ENCODE measurements at places on chromosomes 3 and 15.

- DNase-seq = no peak
Measured at GRCh38 chr15:73303636-73304035, 65.1 kb downstream of the HCN4 start.

- DNase-seq = no peak
Measured at GRCh38 chr3:50319894-50320625, 2.5 kb downstream of the HYAL2 start.

DNA sequence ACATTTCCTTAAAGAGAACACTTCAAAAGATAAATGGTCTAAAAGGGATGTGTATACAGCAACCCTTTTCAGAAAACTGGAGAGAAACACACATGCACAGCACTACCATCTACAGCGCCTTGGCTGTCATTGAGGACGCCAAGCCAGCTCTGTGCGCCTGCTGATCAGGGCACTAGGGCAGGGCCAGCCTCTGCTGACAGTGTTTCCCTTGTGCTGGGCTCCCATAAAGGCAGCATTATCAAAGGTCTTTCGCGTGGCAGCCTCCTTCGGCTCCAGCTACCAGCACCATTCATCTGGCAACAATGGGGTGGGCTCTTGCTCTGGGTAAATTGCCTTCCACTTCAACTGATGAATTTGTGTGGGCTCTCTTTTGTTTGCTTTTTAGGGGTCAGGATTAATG, 53.4 kb downstream of the LDHAL6B start:
- DNase-seq = no peak

GRCh38 chr15:69735121-69735520, 282.5 kb downstream of the RPLP1 start:
- no peak for DNase-seq

DNA sequence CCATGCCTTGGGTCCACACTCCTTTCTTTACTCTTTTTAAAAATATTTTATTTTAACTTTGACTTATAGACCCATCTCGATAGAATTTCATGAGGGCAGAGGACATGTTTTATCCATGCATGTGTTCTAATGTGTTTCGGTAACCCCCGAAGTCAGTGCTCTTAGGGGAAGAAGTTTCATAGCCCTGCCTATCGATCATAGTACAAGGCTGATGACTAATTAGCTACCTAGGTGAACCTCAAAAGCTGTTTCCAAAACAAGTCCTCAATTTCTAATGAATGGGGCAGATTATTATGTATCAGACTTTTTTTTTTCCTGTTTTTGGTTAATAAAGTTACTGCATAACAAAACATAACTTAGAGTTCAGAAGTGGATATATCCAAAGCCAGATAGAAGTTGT, 82.0 kb downstream of the MBNL1 start:
- DNase-seq = no peak

- DNase-seq = no peak
Measured at GRCh38 chr3:175274056-175274455, 414.9 kb downstream of the NAALADL2 start.

DNA sequence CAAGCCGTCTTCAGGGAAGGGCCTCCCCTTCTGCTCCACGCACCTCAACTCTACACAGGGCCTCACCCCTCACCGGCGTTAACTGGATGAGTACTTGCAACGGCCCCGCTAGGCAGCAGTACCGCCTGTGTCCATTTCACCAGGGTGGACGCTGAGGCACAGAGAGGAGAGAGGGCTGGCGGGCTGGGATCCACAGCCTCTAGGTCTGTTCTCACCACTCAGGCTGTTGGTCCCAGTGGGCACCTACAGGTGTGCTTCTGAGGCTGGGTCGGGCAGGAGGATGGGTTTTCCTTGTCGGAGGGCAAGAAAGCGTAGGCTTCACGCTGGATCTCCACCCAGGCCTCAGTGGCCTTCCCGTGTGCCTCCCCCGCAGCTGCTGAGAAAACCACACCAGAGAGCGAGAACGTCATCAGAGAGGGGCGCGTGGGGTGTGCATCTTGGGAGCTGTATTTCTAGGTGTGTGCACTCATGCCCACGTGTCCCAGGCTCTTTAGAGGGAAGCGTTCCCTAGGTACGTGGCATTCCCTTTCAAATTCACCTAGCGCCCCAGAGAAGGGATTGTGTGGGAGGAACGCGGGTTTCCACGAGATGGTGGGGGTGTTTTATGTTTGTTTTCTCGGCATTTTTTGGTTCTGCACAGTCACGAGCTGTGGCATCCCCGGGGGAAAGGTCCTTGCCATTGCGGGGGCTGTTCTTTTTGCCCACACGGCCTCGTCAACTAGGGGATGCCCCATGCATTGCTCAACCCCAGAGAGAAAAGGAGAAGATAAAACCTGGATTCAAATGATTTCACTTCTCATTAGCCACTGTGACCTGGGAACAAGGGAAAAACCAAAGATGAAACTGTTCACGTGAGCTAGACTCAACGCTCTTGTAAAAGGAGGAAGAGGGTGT, 67.7 kb downstream of the MGLL start:
- no peak for DNase-seq

DNA sequence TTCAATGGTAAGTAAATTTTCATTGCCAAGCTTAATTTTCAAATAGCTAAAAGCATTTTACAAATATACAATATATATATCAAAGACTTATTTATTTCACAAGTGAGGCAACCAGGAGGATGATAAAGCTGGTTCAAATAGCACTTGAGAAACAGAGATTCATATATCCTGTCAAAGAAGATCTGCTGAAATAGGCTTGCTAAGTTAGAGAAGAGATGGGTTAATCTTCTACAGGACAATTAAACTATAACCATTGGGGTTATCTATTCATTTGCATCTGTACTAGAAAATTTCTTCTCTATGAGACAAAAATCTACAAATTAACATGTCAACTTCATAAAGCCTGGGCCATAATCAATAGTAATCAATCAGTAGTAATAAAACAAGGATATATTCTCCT, 637.7 kb upstream of the UBE2E2 start:
- no peak for DNase-seq

DNA sequence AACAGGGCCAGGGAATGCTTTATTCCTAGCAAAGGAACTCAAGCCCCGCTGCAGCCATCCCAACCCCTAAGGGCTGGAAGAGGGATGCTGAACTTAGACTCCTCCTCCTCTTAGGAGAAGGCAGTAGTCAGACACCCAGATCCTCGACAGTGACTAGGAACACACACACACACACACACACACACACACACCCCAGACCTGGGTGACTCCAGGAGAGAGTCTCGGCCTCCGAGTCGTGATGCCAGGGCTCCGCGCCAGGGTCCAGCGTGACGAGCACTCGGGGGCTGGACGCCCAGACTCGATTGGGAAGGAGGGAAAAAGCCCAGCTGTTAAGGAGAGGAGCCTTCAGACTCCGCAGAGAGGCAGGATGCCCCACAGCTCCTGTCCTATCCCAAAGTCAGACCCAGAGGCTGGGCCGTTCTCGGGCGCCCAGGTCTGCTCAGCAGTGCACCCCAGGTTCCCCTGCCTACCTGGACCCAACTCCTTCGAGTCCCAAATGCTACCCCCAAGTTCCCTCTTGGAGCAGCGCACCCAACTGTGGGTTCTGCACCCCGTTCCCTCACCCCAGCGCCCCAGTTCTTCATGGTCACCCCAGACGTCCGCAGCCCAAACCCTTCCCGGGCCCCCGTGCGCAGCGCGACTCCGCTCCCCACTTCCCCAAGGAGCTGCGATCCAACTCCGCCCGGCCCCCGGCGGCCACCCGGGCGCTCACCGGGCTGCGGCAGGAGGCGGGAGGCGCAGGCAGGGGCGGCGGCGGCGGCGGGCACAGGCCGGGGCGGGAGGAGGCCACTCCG, 421 bp downstream of the BMF start:
- no peak for DNase-seq

DNA sequence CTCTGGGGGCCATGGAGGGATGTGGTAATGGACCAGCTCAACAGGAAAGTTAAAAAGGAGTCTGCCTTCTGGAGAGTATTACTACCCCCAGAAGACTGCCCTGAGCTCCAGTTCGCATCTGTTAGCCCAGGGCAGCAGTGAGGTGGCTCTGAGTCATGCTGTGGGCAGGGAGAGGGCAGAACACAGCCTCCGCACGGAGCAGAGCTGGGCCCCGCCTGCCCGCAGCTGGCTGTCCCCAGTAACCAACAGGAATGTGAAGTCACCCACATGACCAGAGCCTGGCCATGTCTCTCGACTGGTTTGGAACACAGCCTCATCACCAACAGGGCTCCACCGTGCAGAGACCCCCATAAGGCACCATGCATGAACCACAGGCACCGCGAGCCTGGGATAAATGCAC, 62.1 kb downstream of the CYFIP1 start:
- no peak for DNase-seq

GRCh38 chr3:190435618-190436017, 14.1 kb downstream of the TMEM207 start:
- no peak for DNase-seq

- DNase-seq = no peak
Measured at GRCh38 chr3:42702066-42702951, at the start of gene HHATL. TSS of gene HHATL (minus strand) at chr3:42702798. CDS start at chr3:42700826, 1,972 bp downstream.

GRCh38 chr3:55623786-55624185, 136.7 kb upstream of the WNT5A start:
- DNase-seq = no peak

- no peak for DNase-seq
Measured at GRCh38 chr15:70584838-70585706, 178.3 kb downstream of the UACA start.

DNA sequence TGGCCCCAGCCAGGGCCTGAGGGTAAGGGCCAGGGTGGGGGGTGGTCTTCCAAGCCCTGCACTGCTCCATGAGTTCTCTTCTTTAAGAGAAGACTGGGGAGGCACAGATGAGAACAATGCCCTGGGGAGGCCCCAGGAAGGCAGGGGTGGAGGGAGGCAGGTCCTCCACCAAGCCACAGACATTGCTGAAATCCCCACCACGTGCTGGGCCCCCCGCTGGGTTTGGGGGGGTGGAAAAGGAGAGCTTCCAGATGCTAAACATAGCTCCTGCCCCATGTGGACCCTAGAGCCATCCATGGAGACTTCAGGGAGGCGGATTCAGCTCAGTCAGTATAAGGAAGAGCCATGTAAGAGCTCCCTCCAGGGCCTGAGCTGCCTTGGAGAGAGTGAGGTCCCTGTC, 157.8 kb upstream of the LINGO1 start:
- no peak for DNase-seq

GRCh38 chr3:51799879-51800749, 21.1 kb upstream of the IQCF6 start:
- DNase-seq = peak; percentile 12

DNA sequence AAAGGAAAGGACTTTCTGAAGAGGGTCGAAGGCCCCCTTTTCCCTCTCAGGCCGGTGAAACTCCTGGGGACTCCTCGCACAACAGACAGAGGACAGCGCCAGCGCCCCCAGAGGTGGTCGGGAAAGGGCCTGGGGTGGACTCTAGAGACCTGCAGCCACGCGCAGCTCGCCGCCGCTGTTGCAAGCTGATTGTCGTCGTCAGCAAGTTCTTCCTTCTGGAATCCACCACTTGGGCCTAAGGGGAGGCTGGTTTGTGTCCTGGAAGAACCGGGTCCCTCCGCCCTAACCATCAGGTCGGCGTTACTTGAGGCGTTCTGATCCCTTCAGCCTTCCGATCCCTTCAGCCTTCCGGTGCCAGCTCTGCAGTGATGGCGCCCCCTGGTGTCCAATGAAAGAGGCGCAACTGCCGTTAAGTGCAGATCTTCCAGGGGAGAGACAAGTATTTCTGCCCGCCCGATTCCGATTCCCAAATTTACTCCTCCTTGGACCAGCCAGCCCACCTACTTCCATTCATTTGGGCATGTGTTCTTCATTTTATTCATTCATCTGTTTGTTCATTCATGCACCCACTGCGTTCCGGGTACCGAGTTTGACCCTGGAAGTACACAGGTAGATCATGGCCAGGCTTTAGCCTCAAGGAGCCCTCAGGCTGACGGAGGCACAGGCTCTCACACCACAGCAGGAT, 77.2 kb upstream of the SLC6A11 start:
- DNase-seq = peak; percentile 39

DNA sequence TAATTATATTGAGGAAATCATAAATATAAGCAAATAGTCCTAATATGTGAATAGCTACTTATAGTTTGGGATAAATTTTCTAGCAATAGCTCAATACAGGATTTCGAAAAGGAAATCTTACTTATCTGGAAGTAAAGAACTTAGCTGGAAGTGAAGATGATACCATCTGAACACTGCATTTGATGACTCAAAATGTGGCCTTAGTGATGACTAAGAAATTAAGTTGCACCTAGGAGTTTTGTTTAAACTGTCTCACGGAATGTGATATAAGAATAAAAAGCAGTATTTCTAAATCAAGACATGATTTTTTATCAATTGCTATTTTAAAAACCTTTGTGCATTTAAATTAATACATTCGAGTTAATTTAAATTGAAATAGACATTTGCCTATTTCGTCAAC, 91.2 kb downstream of the EOMES start:
- DNase-seq = no peak

DNA sequence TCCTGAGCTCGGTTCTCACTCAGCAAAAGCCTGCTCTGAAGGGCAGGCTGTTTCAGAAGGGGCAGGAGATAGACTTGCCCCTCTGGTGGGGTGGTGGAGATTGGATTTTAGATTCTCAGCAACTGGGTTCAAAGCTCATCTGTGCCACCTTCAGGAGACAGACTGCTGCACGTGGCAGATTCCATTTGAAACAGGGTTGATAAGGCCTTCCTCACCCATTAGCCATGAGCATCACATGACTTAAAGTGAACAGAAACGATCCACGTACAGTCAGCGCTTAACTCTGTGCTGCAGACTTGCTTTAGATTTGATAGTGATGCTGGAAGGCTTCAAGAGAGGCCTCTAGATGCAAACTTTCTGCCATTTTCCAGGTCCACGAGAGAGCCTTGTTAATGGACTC, 35.0 kb upstream of the MGLL start:
- DNase-seq = no peak

GRCh38 chr3:177196456-177197040, 734 bp downstream of the TBL1XR1 start:
- DNase-seq = no peak

DNA sequence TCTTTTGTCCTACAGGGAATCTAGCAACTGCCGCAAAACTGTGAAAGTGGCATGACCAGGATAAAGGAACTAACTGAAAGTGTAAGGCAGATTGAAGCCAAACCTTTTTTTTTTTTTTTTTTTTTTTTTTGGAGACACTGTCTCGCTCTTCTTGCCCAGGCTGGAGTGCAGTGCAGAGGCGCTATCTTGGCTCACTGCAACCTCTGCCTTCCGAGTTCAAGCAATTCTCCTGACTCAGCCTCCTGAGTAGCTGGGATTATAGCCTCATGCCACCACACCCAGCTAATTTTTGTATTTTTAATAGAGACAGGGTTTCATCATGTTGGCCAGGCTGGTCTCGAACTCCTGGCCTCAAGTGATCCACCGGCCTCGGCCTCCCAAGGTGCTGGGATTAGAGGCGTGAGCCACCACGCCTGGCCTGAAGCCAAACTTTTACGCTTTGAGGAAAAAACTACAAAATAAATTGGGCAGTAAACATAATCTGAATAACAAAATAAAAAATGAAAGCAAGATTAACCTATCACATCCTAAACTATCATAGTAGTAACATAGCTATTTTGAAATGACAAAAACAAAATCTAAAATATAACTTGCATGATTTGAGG, 9.7 kb downstream of the SLTM start:
- DNase-seq = no peak

GRCh38 chr15:29736744-29737020, 85.6 kb downstream of the TJP1 start:
- no peak for DNase-seq

GRCh38 chr3:169603661-169604060, 59.9 kb downstream of the MECOM start:
- DNase-seq = no peak

GRCh38 chr3:244041-244440, 47.5 kb downstream of the CHL1 start:
- no peak for DNase-seq

GRCh38 chr15:54789376-54789775, 407.4 kb downstream of the RSL24D1 start:
- no peak for DNase-seq

Measured in GM18507 (cell line).